Mammary epithelial cell (primary cell): ENCODE measurements at places on chromosomes 5 and 9.
A peak's percentile ranks its signal among the peaks of the same experiment; 100 is the strongest.

DNA sequence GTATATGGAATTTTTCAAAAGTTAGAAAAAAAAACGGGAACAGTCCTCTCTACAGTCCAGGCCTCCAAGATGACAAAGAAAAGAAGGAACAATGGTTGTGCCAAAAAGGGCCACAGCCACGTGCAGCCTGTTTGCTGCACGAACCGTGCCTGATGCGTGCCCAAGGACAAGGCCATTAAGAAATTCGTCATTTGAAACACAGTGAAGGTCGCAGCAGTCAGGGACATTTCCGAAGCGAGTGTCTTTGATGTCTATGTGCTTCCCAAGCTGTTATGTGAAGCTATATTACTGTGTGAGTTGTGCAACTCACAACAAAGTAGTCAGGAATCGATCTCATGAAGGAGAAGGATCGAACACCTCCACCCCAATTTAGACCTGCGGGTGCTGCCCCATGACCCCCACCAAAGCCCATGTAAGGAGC is 37.4 kb downstream of the HMGCR start:
- DNase-seq, result no peak

DNA sequence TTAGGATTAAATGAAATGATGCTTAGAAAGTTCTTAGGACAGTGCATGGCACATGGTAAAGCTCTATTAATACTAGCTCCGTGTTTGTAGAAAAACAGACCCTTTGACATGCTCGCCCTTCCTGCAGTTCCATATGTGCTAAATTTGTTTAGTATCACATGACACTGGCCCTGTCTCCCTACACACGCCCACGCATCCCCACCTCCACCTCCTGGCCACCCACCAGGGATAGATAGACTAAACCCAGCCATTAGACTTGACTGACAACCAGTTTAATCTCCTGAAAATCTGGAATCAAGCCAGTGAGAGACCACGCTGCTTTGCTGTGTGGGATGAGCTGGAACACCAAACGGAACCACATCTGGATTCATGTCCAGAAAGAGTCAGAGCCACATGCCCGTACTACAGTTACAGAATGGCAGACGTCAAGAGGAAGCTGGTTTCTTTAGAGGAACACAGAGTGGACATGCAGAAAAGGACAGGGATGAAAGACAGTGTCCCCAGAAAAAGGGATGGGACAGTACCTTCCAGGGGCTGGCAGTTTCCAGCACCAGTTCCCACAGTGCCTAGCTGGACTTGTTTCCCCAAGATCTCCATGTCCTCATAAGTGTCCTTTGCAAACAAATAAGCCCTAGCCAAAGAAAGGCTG is 186.1 kb downstream of the PDZD2 start:
- no peak for DNase-seq

- DNase-seq, result no peak
These were observed 92.3 kb upstream of the PUM3 start for GRCh38 chr9:2936221-2936620.

DNA sequence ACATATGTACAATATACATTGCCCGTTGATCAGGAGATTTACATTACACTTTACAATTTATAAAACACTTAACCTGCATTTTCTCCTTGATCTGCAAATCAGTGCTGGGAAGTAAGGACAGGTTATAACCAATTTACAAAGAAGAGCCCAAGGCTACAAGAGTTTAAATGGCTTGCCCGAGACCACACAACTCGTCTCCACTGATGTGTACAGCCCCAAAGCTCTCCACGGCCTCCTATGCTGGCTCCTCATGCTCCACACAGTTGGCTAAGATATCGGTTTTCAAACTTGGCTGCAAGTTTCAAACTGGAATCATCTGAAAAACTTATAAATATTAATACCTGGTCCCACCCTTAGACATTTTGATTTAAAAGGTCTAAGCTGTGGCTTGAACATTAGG is 10.3 kb downstream of the ACTL7B start:
- no peak for DNase-seq

DNA sequence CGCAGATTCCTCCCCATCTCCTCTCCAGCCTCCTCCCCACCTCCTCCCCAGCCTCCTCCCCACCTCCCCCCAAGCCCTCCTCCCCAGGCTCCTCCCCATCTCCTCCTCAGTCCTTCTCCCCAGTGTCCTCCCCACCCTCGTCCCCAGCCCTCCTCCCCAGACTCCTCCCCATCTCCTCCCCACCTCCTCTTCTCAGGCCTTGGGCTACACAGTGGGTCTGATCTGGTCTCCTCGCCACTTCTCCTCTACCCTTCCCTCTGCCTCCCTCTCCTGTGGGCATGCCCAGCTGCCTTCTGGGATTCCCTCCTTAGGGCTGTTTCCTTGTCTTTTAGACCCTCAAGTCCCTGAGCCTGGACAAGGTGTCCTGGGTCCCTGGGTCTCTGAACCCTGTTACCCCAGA is 28.3 kb downstream of the CXXC5 start:
- no peak for DNase-seq

DNA sequence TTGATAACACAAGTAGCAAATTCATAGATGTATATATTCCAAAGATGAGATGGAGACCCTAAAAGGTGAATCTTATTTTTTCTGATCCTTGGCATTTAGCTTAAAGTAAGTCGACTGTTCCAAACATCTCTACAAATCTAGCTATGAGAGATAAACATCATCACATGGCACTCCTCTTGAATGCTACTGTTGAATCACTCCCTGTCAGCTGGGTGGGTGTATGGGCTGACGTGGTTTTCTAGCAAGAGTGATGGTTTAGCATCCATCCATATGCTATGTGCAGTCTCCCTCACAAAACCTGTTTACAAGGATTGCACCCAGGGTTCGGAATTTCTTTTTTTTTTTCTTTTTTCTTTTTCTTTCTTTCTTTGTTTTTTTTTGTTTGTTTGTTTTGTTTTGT is 13.8 kb downstream of the ACO1 start:
- DNase-seq, result peak; percentile 20

GRCh38 chr5:91651704-91652103 is 268.6 kb upstream of the ARRDC3 start:
- no peak for DNase-seq

DNA sequence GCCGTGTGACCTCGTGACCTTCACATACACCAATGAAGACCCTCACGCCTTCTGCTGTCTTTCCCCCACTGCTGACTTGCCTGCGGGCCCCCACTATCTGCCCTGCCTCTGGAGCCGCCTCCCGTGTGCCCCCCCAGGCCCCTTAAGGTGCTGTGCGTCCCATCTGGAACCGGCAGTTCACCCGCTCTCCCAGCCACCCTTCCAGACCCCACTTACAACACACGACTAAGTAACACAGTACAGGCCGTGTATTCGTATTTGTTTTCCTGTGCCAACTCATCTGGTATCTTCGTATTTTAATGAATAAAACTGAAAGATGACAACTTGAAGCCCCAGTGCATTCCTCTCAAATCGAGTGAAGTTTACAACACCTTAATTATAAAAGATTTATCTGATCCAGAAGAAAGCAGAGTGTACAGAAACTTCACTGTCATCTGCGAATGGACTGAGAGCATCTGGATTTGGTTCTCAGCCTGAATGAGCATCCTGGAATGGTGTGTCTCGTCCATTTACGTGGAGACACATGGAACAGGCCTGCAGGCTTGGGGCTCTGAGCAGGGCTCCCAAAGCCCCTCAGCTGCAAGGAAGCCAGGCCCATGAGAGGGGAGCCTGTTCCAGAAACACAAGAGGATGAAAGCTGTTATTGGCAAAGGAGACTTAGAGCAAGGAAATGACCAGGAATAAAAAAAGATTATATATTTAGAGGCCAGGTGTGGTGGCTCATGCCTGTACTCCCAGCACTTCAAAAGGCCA is 21.9 kb upstream of the TERT start:
- DNase-seq, result no peak

- no peak for DNase-seq
These were observed 31.2 kb downstream of the KCNMB1 start for GRCh38 chr5:170357955-170358444.

GRCh38 chr5:71666321-71666720 is 52.8 kb upstream of the CARTPT start:
- no peak for DNase-seq

DNA sequence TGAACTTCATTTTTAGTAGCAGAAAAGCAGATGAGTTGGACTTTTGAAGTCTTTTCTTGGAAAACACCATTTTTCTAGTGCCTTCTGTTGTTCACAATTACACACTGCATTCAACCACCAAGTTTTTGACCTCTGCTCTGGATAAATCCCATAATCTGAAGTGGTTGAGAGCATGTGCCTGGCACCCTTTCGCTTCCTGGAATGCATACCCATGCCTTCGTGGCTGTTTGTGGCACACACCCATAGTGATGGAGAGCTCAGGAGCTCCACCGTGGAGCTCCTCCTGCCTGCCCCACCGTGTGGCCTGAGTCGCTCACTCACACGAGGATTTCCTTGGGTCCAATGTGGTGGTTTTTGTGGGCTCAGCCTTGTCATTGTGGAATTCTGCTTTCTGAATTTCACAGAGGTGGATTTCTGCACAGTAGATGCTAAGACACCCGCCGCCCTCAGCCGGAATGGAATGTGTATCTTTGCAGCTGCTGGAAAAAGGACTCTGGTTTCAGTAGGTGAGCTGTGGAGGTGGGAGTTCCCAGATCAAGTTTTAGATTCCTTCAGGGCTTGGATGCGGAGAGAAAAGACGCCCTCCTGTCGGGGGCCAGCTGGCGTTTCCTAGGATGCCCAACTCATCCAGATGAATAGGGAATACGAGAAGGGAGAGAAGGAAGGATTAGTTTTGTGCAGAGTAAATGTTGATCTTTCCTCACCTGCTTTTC is 500.4 kb downstream of the IRX1 start:
- no peak for DNase-seq

- no peak for DNase-seq
These were observed 262.9 kb downstream of the AGTPBP1 start for GRCh38 chr9:85478847-85479246.

DNA sequence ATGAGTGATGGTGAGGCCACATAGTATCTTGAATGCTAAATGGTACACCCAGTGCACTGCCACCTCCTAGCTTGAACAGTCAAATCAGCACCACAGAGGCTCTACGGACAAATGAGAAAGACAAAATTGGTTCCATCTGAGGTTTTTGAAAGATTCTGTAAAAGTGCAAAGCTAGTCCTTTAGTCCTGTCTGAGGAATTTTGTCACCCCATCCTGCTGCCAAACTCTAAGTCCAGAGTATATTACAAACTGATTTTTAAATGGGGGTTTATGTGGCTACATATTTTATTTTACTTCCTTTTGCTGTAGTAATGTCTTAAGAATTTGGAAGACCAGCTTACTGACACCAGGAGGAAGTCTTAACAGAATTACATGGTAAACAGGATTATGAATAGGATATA is 7.7 kb downstream of the FREM1 start:
- no peak for DNase-seq

DNA sequence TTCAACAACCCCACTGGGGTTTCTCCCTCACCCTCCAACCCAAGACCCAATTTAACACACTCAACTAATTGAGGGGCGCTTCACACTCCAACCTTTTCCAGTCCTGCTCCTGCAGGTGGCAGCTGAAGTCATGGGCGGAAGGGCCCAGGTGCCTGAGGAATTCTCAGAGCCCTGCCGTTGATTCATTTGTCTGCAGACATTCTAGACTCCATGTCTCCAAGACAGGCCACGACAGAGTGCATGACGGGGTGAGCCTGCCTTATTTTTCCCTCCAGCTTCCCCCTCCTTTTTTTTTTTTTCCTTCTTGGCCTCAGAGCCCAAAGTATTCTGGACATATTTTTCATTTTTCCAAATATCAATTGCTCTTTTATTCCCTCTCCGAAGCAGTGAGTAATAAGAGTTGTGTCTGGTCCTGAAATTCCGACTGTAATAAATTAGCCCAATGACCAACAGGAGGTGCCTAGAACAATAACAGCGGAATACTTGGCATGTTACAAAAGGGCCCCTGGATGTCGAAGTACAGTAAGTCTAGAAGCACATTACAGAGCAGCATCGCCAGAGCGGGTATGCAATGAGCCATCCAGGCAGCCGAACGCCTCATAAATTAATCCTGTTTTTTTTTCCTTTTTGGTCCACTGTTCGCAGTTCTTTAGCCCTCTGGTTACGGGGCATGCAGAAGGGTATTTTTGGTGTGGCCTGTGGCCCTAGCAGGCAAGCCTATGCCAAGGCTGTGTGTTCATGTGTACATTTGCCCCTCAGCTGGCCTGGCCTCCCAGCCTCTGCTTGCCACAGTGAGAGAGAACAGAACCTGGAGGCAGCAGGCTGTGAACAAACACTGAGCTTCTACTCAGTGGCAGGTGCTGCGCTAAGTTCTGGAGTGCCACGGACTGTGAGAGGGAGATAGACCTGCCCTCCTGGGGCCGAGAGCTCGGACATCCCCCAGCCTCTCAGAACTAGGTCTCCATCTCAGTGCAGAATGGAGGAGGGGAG is 8.6 kb upstream of the SMIM23 start:
- DNase-seq, result peak; percentile 39

DNA sequence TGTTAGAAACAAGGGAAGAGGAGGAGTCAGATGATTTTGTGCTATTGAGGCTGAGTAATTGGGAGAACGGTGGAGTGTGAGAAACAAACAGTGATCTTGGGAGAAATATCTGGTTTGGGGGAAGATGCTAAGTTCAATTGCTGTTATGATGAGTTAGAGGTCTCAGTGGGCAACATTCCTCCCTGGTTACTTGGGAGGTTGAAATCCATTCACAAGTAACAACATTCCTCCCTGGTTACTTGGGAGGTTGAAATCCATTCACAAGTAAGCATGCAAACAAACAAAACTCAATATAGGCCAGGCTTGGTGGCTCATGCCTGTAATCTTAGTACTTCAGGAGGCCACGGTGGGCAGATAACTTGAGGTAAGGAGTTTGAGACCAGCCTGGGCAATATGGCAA is 38.7 kb downstream of the AGXT2 start:
- no peak for DNase-seq

- DNase-seq, result peak; percentile 43
These were observed 17.3 kb downstream of the TRUB2 start for GRCh38 chr9:128304971-128305288.

DNA sequence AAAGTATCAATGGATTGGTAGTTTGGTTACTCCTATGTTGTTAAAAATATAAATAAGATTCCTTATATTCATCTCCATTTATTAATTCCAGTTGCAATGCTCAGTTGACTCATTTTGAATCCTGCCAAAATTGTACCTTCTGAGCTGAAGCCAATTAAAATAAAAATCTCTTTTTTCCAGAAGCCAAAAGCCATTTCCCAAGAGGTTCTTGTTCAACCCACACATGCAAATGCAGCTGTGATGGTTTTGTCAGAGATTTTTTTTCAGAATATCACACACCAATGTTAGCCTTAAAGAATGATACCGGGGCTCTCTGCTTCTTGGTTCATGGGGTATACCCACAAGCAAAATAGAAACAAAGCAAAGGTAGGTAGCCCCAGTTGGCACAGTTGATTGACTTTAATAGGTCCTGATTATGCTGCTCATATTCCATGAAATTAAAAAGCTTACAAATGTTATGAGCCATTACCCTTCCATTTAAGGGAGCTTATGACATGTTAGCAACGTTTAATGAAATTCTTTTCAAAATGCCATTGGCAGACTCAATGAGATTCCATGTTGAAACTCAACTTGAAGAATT is 208.0 kb downstream of the SGCD start:
- DNase-seq, result no peak

- DNase-seq, result no peak
These were observed 31.0 kb upstream of the ISOC1 start for GRCh38 chr5:129063483-129064113.
